ENCODE measurements at places on chromosomes 2 and 18.

DNA sequence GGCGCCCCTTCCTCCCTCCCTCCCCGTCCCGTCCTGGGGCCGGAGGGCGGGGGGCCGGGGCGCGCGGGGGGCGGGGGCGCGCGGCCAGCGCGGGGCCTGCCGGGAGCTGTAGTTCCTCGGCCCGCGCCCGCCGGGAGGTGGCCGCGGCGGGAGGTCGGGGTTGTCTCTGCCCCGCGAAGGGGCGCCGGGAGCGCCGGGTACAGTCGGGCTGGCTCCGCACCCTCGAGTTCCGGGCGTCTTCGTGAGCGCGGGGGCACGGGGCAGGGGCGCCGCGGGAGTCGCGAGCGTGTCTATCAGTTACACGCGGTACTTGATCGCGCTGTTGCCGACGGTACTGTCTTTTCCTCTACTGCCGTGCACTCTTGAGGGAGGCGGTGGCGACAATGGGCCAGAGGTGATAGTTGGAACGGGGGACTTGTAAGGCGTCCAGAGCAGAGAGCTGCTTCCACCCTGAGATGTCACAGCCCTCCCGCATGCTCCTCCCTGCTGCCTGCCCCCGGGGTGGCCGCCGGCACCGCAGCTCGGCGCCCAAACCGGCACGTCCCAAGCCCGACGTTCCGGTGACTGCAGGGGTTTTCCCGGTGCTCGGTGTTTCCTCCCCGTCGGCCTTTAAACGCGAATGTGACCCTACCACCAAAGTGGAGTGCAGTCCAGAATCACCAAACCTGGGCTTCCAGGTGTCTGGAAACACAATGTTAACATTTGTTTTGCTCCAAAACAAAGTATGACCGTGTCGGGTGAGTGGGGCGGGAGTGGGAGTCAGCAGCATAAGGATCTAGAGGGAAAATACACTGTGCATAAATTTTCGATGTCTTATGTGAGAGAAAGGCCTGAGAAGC, at the start of gene PRKD3:
TSS of gene PRKD3 (minus strand) at position 48 of the 839 bp plus-strand sequence. CDS start 8,309 bp downstream, outside the sequence.
- peak; percentile 81 for DNase-seq

DNA sequence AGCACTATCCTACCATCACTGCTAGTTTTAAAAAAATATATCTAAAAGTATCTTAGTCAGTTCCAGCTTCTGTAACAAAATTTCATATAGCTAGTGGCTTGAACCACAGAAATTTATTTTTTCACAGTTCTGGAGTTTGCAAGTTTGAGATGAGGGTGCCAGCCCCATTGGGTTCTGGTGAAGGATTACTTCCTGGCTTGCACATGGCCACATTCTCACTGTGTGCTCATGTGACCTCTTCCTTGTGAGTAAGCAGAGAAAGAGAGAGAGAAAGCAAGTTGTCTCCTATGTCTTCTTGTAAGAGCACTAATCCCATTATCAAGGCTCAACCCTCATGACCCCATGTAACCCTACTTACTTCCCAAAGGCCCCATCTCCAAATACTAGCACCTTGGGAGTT, 158.9 kb downstream of the DOK6 start:
- DNase-seq = no peak

- DNase-seq = peak; percentile 10
Observed at GRCh38 chr18:54742659-54743604, 85.3 kb upstream of the RAB27B start.

- DNase-seq = no peak
Observed at GRCh38 chr2:60416221-60417008, 137.0 kb downstream of the BCL11A start.

- no peak for DNase-seq
Observed at GRCh38 chr2:85255813-85256594, 71.8 kb downstream of the TGOLN2 start.

DNA sequence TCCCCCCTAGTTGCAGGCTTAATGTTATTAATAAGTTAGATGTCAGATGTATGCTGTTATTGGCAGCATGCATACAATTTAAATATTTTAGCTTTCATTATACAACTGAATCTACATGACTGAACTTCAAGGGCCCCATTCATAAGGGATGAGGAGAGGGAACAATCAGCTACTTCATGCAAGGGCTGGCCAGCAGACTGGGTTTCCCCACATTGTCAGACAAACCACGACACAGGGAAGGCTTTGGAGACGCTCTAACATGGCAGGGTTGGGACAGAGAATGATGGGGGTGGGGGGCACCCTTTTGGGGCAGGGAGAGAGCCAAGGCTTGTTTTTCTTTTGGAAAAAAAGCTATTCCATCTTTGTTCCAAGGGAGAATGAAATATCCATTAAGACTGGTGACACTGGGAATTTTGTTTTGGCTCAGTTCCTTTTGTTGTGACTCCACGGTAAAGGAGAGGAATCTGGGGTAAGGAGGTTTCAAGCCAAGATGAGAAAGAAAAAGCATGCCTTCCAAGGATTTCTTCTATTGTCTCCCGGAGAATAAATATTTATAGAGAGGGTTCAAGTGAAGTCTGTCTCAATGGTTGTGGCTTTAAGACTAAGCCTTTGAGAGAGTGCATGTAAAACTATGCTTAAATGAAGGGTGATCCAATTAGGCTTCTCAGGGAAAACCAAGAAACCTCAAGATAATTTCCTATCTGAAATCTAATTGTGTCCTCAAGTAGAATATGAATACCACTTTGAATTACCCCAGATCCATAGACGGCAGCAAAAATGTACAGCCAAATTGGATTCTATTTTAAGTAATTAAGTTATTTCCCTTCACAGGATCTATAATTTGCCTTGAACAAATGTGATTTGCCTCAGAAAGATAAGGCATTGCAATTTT, 5.4 kb downstream of the CXCR4 start:
- no peak for DNase-seq

GRCh38 chr2:235467588-235467987, 26.3 kb upstream of the AGAP1 start:
- no peak for DNase-seq

GRCh38 chr2:235599596-235600338, 105.9 kb downstream of the AGAP1 start:
- no peak for DNase-seq
